Renal pelvis (tissue), 12 donors: ENCODE measurements at places on chromosomes 2 and 18.

GRCh38 chr2:132252894-132253264 lies 91.1 kb upstream of the ANKRD30BL start:
- no peak for DNase-seq

DNA sequence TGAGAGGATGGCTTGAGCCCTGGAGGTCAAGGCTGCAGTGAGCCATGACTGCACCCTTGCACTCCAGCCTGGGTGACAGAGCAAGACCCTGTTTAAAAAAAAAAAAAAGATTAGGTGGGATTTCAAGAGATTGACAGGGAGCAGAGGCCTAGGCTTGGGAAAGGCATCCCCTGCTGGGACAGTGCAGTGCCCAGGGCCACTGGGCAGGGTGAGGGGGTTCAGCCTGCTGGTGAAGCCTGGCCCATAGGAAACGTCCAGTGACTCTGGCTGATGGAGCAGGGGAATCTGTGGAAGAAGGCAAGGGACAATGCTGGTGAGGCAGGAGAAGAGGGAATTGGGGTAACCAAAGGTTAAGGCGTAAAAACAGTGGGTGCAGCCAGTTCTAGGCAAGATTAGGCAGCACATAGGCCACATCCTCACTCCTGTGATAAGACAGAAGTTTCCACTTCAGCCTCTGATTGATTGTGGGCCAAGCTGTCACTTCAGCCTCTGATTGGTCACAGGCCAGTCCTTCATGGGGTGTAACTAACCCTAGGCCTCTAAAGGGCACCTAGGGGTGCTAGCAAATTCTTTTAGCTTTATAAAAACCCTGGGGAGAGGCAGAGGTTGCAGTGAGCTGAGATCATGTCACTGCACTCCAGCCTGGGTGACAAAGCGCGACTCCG lies 128.6 kb downstream of the MSH2 start:
- DNase-seq: no peak

- DNase-seq: no peak
These were observed 11.9 kb downstream of the IL18RAP start for GRCh38 chr2:102434655-102435381.

GRCh38 chr18:58064406-58064998 lies 20.5 kb downstream of the NEDD4L start:
- DNase-seq: no peak

DNA sequence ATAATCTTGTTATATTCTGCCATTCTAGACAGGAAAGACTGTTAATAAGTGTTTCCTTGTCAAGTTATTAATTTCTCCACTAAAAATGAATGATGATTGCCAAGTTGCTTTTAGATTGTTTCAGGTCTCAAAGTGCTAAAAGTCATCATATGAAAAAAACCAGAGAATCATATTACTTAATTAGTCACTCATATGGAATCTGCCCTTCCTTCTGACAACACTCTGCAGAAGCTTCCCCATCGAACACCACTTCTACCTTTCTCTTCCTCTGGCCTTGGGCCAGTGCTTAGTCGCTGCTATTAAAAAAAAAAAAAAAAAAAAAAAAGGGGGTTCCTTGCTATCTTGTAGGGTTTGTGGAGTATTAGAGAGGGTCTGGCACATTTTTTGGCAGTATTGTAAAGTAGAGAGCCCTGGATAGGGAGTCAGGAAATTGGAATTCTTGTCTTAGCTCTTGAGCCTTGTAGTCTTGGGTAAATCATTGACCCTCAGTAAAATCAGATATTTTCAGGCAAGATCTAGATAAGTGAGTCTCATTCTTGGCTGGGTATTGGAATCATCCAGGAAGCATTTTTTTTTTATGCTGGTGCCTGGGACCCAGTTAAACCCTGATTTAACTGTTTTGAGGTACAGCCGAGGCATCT lies 141.7 kb upstream of the CCDC68 start:
- DNase-seq: no peak

DNA sequence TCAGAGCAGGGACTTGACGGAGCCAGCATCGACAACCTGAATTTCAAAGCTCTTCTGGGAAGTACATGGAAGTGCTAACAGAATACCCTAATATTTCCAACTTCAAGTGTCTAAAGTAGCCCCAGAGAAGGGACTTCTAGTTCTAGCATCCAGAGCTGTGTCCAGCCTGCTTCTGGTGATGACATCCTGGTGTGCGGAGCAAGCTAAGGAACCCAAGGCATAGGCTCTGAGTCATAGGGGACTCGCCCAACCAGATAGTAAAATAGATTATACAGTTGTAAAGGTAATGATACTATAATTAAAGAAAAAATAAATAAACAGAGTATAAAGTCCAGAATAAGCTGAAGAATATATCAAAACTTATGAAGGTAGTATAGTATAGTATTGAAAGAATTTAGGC lies 108.1 kb upstream of the SERPINE2 start:
- no peak for DNase-seq

GRCh38 chr18:3839581-3839981 lies 389.6 kb downstream of the TGIF1 start:
- no peak for DNase-seq

DNA sequence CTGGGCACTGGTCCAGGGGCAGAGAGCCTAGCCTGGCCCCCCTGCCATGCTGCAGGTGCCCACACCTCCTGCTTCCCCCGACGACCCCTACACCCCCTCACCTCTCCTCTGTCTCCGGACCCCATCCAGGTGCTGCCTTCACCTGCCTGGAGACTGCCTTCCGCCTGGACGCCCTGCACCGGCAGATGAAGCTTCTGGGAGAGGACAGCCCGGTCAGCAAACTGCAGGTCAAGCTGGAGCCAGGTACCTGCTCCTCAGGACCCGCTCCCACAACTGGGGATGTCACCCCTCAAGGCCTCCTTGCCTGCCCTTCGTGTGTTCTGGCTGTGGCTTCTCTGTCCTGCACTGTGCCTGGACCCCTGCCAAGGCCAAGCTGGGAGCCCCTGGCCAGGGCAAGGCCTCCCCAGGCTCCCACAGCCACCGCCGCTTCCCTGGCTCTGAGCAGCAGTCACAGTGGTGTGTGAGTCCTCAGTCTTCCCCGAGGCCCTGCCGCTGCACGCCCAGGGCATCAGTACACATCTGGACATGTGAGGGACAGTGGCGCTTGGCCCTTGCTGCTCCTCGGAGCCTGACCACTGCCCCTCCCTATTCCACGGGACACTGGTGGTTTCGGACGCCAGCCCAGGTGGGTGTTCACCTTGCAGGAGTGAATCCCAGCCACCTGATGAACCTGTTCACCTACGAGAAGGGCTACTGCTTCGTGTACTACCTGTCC lies 6.3 kb downstream of the RNPEPL1 start:
- no peak for DNase-seq

- DNase-seq: no peak
These were observed 4.5 kb downstream of the PSTPIP2 start for GRCh38 chr18:46067438-46068007.

- no peak for DNase-seq
These were observed 387.2 kb downstream of the SOX11 start for GRCh38 chr2:6079405-6079804.

GRCh38 chr18:46821856-46822711 lies 65.2 kb upstream of the ST8SIA5 start:
- no peak for DNase-seq

DNA sequence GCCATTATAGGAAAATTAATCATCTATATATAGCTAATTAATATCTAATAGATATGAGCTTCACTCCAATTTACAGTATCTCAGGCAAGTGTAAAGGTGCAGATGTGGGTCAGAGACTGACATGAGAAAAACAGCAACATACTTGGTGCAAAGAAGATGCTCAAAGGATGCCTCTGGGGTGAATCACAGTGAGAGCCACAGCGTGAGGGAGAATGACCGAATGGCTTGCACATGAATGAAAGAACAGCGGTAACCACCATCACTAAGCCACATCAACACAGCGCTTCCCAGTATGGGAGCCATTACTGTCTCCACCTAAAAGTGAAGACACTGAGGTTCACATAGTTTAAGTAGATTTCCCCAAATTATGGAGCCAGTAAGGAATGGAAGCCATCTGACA lies 423.4 kb upstream of the ID2 start:
- no peak for DNase-seq

DNA sequence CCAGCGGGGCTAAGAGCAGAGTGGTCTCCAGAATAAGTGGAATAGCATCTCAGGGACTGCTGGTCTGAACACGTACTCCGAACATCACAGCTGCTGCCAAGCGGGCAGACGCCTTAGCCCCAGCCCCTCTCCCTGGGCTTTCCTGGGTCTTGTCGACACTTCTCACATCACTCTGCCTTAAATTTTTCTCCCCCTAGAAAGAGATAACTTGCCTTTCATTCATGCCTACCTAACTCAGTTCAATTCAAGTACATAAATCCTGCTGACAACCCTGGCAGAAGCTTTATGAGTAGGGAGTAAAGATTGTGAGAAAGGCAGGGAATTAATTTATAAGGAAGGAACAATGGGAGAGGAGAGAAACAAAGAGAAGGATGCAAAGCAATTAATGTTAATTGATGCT lies 202.9 kb upstream of the TNP1 start:
- no peak for DNase-seq

DNA sequence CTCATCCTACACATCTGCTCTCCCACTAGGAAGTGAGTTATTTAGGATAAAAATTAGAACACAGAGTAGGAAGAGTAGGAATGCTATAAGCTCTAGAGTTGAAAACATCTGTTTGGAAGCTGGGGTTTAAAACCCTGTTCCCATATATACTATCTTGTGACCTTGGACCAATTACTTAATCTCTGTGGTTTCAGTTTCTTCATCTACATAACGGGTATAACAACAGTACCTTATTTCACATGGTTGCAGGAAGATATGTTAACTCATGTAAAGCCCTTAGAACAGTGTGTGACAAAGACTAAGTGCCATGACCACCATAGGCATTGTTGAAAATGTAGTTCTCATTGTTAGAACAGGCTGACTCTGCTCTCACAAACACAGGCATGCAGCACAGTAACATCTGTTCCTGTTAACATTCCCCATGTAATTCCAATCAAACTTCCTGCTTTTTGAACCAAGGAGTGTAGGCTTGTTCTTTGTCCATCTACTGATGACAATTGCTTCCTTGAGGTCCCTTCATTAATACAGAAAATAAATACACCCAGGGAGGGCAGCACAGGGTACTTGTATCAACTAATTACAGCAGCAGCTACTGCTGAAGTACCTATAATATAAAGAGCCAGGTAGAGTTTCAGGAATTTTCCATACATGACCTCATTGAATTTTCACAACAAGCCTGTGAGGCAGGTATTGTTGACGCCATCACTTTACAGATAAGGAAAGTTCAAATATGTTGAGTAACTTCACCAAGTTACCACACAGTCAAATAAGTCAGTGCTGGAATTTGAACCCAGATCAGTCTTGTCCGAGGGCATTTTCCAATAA lies 204.2 kb downstream of the L3MBTL4 start:
- DNase-seq: no peak

DNA sequence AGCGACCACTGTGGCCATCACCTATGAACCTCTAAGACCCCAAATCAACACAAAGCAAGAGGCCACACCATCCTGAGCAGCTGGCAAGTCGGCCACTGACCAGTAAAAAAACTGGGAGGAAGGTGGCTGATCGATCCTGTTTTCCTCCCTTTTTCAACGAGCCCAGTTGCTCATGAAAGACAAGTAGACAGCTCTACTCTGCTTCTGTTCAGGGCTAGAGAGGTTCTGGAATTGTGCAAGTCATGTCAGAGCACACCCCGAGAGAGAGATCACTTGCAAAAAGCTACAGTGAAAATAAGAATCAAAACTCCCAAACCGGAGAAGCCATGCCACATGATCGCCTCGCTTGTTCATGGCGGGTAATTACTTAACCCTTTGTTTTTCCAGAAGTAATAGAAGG lies 34.6 kb downstream of the ZNF516 start:
- DNase-seq: no peak

DNA sequence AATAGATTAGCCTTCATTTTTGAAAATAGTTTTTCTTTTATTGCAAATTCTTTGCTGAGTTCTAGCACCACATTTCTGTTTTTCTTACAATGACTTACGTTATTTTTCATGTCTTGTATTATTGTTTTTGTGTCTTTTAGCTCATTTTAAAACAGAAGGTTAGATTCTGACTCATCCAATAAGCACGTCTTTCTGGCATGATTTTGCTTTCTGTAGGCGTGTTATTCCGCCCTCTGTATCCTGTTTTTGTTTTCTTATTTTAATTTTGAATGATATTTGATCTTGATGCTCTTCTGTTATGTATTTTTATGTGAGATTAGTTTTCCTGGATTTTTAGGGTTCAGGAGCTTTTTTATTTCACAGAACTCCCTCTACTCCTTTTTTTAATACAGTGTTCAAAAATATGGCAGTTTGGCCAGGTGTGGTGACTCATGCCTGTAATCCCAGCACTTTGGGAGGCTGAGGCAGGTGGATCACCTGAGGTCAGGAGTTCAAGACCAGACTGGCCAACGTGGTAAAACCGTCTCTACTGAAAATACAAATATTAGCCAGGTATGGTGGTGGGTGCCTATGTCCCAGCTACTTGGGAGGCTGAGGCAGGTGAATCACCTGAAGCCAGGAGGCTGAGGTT lies 145.0 kb downstream of the CLIP4 start:
- no peak for DNase-seq

DNA sequence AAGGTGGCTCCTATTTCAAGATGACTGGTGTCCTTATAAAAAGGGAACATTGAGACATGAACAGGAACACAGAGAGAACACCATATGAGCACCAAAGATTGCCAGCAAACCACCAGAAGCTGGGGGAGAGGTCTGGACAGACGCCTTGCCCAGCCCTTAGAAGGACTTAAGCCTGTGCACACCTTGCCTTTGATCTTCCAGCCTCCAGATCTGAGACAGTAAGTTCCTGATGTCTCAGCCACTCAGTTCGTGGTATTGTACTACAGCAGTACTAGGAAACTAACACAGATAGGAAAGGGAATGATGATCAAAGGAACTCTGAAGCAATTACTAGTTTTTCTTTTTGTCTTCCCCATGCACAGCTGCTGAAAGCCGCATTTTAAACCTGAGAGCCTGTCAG lies 137.3 kb upstream of the FHL2 start:
- no peak for DNase-seq

GRCh38 chr2:121777699-121778058 lies 22.2 kb downstream of the TSN start:
- no peak for DNase-seq

GRCh38 chr2:75960472-75961009 lies 249.8 kb upstream of the GCFC2 start:
- DNase-seq: no peak

DNA sequence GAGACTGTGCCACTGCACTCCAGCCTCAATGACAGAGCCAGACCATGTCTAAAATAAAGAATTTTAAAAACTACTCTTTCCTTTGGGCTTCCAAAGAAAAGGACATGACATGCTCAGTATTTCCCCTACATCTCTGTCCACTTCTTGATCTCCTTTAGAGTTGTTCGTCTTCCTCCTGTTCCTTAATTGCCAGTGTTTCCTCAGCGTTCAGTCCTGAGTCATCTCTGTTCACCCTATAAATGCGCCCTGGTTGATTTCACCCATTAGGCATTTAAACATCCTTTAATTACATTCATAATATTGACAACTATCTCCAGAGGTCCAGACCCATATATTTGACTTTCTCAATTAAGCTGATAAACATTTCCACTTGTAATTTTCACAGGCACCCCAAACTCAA lies 64.0 kb downstream of the AAK1 start:
- DNase-seq: no peak

GRCh38 chr2:27661371-27661770 lies 2.0 kb downstream of the SUPT7L start:
- DNase-seq: no peak

GRCh38 chr2:175236930-175237329 lies 55.4 kb upstream of the ATP5MC3 start:
- DNase-seq: no peak
